ENCODE measurements at places on chromosomes 2 and 18.
A peak's percentile ranks its signal among the peaks of the same experiment; 100 is the strongest.

DNA sequence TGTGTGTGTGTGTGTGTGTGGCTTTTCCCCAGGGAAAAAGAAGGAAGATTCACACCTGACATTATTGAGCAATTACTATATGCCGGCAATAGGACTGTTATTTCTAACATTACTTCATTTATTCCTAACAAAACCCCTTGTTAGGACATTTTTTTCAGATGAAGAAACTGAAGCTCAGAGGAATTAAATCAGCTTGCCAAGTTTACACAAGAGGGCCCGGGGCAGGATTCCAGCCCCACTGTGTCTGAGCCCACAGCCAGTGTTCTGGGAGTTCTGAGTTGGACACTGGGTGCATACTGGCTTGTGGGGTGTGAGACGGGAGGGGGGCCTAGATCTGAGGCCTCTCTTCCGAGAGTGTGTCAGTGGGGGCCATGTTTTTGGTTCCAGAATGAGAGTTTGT is 9.9 kb downstream of the TOGARAM2 start:
- no peak for DNase-seq

GRCh38 chr2:241659150-241659739 is 21.8 kb downstream of the ATG4B start:
- peak; percentile 15 for DNase-seq

DNA sequence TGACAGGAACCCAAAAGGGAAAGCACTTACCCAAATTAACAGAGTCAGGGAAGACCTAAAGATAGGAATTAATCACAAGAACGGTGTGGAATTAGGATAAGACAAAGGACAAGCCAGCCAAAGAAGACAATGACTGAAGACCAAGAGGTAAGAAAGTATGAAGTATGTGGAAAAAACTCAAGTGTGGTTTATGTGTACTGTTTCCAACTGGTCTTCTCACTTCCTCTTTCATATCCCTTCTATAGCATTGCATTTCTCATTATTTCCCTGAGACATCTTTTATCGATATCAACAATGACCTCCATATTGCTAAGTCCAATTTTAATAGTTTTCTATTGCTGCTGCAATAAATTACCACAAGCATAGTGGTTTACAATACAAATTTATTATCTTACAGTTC is 313.5 kb upstream of the SLC39A10 start:
- no peak for DNase-seq

DNA sequence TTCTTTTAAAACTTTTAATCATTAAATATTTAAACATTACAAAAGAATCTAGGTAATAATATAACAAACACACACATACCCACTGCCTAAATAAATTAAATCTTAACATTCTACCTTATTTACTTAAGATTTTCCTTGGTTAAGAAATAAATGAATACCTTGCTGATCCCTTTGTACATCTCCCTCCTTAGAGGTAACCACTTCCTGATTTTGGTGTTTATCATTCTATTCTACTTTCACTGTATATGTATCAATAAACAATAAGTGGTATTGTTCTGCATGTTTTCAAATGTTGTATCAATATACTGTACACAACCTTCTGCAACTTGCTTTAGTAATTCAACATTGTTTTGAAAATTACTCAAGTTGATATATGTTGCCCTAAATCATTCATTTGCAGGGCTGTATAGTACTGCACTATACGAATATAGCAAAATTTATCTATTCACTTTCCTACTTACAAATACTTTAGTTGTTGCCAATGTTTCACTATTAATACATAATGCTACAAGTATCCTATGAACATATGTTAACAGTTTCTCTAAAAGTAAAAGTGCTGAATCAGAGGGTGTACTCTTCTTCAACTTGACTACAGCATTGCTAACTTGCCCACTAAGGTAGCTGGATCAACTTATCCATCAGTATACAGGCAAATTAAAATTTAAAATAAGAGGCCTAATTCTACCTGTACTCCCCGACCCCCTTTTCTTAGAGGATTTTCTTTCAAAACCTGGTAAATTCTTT is 65.8 kb downstream of the MEMO1 start:
- DNase-seq: no peak
